ENCODE measurements at places on chromosomes 7 and 10.

GRCh38 chr7:127252778-127253280 lies at the start of gene GRM8:
Gene GRM8, minus strand, starts transcription at chr7:127252941.
- DNase-seq = no peak

GRCh38 chr7:112206991-112207592 lies 597 bp downstream of the ZNF277 start:
- no peak for DNase-seq

DNA sequence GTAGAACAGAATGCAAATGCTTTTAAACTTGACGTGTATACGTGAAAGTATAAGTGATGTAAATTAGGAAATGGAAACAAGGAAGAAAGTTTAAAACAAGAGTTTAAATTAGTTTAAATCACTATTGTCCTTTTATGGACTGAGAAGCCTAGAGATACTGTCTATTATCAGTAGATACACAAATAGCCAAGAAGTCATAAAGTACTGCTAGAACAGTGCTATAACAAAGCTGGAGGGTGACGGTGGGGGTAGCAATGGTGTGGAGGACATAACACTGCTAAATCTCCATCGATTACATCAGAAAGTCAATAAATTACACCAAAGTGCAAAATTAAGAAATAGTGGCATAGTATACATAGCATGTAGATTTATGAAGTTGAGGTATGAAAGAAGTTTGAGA lies 50.1 kb upstream of the CAV2 start:
- no peak for DNase-seq

- DNase-seq = no peak
These were observed 99.8 kb downstream of the KCNMA1 start for GRCh38 chr10:77537720-77538373.

- DNase-seq = no peak
These were observed 58.9 kb downstream of the FRMPD2 start for GRCh38 chr10:48215486-48216203.

All from NCI-H187 treated with DMSO at 0.1 percent for 48 hours (cell line).